ENCODE measurements at places on chromosomes 3 and 15.

DNA sequence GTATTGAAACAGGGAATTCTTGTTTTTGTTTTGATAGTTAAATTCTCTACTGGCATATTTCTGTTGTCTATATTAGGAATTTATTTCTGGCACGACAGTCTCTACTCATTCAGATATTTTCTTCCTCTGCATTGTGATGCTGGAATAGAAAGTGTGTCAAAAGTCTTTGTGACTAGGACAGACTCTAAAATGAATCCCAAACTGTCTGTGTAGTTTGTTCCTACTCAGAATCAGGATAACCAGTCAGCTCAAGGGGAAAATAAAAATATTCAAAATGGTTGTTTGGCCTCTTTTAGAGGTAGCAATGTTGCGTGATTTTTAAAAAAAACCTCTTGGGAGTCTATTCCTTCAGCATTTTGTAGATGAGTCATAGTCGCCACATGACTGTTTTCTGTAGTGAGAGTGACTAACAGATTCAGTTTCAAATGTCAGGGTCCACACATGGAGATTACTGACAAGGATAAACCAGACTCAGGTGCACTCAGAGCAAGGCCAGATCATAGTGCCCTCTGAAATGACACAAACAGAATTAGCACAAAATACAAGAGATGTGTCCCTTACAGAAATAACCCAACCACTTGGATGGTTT lies 13.1 kb downstream of the SLC7A14 start:
- DNase-seq, result no peak

DNA sequence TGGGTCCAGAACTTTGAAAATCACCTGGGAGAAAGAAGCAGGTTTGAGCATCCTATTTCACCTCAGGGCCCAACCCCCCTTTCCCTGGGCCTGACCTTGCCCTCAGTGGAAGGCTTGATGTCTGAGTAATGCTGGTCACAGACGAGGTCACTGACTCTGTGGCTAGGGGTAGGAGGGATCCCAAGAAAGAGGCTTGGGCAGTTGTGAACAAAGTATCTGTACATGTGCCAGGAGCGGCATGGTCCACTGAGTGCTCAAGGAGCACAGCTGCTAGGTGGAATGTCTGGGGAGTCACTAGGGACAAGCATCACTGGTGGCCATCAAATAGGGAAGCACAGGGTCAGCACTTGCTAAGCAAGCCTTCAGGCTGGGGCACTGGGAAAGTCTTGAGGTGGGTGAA lies 7.3 kb downstream of the CCDC71 start:
- DNase-seq, result no peak

DNA sequence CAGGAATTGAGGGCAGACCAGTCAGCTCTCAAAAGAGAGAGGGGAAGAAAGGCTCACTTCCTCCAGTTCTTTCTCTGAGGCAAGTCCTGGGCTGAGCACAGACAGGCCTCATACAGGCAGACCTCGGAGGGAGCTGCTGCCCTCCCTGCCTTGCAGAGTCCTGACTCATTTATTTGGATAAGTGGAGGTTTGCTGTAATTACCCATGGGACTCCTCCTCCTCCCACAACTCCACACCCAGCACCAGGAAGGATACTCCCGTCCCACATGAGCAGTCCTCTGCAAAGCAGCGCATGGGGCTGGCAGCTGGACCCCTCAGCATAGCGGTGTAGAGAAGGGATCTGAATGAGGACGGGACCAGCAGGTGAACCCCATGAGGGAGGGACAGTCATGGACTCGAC lies 13.4 kb upstream of the SCN10A start:
- DNase-seq, result no peak

DNA sequence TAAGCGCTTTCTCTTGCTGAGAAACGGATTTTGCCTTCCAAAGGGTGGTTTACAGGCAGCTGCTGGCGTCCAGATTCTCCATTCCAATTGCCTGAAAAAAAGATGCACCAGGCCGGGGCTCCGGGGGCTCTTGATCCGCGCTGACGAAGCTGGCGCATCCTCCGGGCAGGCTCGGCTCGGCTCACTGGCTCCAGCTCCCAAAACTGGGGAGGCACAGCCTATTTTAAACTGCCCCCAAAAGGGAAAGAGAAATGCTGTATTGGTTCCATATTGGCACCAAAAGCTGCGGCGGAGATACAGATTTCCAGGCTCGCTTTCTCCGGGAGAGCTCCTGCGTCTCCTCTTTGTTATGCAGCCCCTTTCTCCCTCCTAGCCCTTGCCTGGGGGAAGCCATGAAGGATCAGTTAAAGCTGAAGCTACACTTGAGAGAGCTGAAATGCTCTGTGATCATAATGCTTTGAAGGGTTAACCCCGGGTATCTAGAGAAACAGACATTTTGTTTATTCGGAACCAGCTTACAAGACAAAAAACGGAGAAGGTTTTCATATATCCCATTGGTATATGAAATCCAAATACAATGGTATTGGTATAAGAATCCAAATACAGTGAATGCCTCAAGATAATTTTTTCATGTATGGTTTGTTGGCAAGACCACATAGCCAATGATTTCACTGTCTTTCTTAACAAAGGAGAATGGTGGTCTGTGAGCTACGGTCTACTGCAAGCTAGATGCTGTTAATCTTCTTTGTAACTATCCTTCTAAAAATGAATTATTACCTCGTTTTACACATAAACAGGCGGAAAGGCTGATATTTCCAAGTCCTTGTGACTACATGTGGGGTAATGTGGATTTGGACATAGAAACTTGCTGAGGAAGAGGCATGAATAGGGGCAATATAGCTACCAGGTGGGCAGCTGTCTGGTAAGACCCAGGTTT lies 693 bp downstream of the CD200 start:
- peak; percentile 72 for DNase-seq

DNA sequence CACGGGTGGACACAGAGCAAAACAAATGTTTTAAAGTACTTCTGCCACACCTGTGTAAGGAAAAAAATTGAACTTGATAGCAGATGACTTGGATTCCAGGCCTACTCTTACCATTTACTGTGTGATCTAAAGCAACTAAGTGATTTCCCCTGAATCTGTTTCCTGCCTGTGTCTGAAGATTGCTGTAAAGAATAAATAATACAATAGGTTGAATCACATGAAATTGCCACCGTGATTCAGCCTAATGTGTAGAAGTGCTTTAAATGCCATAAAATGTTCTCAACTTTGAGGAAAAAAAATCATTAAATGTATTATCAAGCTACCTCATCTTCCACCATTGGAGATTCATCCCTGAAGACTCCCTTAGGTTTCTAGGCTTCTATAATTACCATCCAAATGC lies 27.6 kb upstream of the NUDT16 start:
- DNase-seq, result no peak

GRCh38 chr3:122770521-122771202 lies 23.0 kb downstream of the HSPBAP1 start:
- DNase-seq, result no peak

GRCh38 chr3:193194371-193194770 lies 46.7 kb upstream of the PLAAT1 start:
- no peak for DNase-seq

DNA sequence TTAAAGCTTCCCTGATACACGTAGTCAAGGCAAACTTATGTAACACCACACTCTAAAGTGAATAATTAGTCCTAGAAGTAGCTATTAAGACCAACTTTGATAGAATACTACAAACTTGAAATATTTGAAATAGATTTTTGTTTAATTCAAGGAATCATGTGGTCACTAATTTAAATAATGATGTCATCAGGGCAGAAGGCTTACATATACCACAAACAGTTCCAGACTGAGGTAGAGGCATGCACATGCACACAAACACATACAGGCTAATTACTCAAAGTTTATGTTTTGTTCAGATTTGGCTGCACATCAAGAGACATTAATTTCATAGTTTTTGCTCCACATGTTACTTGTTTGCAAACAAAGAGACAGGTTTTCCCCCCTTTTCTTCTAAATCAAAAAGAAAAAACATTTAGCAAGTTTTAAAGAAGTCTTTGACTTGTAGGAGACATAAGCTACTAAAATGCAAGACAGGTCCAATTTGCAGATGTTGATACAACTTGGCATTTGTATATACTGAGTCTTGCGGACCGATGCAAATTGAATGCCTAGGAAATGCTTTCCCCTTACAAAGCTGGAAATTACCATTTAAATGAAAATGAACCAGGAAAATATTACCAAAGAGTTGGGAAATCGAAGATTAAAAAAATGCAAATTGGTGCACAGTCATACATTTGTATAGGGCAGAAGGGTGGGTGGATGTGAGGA lies 594.8 kb downstream of the MAGI1 start:
- no peak for DNase-seq

DNA sequence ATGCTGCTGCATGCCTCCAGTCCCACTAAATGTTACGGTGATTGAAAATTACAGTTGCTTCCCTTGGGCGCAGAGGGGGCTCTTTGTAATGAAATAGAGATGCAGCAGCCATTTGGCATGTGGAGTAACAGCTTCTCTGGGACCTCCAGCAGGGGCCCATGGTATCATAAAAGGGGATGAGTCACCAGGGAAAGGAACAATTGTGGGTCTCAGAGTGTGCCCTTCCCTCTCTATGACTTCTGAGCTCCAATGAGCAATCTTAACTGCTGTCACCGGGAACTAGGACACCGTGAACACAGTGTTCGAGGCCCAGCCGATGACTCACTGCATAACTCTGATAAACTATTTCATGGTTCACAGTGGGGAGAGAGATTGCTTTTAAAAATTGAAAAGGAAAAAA lies 164.8 kb upstream of the NUDT16 start:
- no peak for DNase-seq

- DNase-seq, result no peak
Measured at GRCh38 chr3:52554026-52554755, 17.8 kb downstream of the UQCC5 start.

DNA sequence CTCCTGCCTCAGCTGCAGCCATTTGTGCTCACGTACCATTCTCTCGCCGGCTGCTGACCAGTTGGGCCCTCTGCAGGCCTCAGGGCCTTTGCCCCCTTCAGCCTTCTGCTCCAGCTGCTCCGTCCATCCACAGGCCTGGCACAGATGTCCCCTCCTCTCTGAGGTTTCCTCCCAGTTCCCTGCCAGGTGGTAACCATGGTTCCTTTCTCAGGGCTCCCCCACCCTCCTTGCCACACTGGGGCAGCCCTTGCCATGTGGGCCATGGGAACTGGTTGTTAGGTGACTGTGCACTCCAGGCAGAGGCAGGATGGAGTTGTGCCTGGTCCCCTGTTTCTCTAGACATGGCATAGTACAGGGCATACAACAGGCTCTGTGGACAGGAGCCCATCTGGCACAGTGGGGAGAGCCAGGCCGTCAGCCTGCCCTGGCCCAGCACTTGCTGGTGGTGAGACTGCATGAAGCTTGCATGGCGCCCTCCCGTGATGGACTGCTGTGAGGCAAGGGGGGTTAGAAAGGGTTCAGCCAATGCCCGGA lies 148.9 kb downstream of the DNAJB8 start:
- DNase-seq, result peak; percentile 3

GRCh38 chr3:16252243-16252978 lies 12.3 kb downstream of the DPH3 start:
- no peak for DNase-seq
